ENCODE measurements at places on chromosomes 5 and 9.

GRCh38 chr5:91865915-91866314, 482.8 kb upstream of the ARRDC3 start:
- no peak for DNase-seq

- DNase-seq: no peak
These were observed 13.3 kb upstream of the PITX1 start for GRCh38 chr5:135047347-135047695.

DNA sequence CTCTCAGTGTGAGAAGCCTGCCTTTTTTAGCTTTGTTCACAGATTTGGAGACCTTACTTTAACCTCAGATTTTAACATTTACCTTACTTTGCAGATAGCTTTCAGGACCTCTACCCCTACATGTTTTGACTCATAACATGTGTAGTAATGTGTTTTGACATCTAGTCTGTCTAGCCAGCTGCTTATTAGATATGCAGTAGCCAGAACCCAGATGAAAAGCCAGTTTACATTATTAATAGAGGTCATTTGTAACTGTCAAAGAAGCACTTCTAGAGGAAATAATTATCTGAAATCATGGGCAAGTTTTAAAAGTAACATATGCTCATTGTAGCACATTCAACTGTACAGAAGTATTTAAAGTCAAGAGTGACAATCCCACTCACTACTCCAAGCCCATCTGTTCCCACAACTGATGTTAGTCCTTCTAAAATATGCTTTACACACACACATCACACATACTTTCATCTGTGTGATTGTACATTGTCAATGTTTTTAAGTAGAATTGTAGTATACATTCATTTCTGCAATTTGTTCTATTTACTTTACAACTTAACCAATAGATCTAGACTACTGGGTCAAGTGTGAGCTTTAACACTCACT, 71.8 kb upstream of the NIPAL4 start:
- no peak for DNase-seq

- no peak for DNase-seq
These were observed 197.8 kb upstream of the NREP start for GRCh38 chr5:111954516-111955395.

GRCh38 chr9:109923806-109924205, 143.8 kb downstream of the PALM2AKAP2 start:
- DNase-seq: no peak

GRCh38 chr5:127517480-127518318, at the start of gene PRRC1:
TSS of gene PRRC1 (plus strand) at chr5:127517640. CDS start at chr5:127523480, 5,840 bp downstream.
- peak; percentile 74 for DNase-seq
